ENCODE measurements at places on chromosomes 3 and 15.

- DNase-seq: no peak
These were observed 21.6 kb upstream of the MOBP start for GRCh38 chr3:39445927-39446326.

DNA sequence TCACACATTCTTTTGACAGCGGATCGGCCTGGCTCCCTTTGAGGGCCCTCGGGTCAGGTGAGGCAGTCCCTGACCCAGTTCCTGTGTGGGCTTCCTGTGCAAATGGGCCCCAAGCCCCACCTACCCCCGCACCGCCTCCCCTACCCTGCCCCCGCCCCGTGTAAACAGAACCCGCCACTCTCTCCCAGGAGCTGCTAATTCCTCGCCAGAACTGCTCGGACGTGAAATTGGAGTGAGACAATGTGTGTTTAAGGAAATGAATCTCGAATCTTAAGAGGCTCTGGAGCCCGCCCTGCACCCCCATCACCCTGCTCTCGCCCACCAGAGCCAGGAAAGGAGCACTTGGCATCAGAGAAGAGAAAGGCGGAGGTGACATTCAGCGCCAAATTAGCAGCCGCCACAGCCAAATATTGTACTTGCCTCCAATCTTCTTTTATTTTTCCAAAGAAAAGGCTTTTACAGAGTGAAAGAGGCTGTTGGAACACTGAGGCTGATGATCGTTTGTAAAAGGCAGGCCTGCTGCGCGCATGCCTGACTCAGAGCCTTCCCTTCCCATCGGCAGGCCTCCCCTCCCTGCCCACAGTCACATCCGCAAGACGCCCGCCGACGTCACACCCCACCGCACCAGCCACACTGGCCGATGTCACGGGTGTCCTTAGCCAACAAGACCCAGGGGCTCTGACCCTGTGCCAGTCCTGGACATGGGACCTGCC, 53.1 kb downstream of the CACNA2D2 start:
- no peak for DNase-seq

DNA sequence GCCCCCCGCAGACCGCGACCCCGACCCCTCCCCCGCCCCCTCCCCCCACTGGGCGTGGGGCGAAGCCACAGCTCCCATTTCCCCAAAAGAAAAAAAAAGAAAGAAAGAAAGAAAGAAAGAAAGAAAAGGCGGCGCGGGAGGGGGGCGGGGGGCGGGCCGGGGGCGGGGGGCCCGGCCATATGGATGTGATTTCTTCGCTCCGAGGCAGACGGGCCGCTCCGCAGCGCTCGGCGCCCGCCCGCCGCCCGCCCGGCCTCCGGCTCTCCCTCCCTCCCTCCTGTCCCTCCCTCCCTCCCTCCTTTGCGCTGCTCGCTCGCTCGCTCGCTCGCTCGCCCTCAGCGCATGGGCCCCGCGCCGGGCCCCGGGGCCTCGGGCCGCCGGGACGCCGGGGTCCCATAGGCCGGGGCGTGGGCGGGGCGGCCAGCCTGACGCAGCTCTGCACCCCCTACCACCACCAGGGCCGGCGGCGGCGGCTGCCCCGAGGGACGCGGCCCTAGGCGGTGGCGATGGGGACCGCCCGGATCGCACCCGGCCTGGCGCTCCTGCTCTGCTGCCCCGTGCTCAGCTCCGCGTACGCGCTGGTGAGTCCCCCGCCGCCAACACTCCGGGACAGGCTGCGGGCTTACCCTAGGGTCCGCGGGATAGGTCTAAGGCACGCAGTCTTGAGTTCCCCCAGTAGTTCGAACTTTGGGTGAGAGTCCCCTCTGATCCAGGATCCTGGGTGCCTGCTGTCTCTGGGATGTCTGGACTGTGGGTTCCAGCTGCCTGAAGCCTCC, 5.7 kb downstream of the PTH1R start:
- DNase-seq: peak; percentile 11

GRCh38 chr15:25106209-25106608, 151.4 kb downstream of the SNRPN start:
- DNase-seq: no peak

GRCh38 chr15:70127288-70127746, 29.6 kb upstream of the TLE3 start:
- DNase-seq: no peak

DNA sequence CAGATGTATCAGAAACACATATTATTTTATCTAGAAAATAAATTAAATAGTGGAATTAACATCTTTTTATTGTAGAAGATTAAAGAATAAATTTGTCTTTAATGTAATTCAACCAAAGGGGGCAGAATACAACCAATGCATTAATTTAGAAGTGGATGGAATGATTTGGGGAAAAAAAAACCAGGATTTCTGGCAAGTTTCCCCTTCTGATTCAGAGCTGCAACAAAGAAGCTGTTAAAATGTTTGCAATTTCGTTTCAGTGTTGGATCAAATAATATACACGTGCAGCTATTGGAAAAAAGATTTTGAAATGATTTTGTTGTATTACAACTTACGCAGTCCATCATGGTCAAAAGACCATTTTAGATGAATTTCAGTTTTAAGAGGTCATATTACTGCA, 71.6 kb upstream of the ZNF280D start:
- no peak for DNase-seq

- no peak for DNase-seq
These were observed 39.3 kb upstream of the PTPRG start for GRCh38 chr3:61522060-61522459.

GRCh38 chr3:126546013-126546412, 12.7 kb downstream of the C3orf22 start:
- no peak for DNase-seq

DNA sequence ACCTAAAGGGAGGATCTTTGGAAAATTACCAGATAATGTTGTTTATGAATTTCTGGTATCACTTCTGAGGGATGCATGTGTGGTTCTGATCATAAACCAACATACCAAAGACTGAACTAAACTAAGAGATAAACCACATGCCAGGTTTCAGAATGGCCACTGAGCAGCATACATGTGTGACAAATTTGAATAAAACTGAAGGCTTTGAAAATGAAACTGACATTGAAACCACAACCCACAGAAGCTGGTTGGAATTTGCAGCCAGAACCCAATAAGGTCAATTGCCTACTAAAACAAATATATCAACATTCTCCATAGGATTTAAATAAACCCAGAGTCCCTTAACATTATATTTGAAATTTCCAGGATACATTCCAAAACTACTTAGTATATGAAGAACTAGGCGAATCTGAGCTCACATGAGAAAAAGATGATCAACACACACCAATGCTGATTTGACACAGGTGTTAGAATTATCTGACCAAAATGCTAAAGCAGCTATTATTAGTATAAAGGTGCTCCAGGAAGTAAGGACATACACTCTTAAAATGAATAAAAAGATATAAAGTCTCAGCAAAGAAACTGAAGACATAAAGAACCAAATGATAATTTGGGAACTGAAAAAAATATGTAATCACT, 125.0 kb downstream of the ZNF280D start:
- peak; percentile 91 for DNase-seq

DNA sequence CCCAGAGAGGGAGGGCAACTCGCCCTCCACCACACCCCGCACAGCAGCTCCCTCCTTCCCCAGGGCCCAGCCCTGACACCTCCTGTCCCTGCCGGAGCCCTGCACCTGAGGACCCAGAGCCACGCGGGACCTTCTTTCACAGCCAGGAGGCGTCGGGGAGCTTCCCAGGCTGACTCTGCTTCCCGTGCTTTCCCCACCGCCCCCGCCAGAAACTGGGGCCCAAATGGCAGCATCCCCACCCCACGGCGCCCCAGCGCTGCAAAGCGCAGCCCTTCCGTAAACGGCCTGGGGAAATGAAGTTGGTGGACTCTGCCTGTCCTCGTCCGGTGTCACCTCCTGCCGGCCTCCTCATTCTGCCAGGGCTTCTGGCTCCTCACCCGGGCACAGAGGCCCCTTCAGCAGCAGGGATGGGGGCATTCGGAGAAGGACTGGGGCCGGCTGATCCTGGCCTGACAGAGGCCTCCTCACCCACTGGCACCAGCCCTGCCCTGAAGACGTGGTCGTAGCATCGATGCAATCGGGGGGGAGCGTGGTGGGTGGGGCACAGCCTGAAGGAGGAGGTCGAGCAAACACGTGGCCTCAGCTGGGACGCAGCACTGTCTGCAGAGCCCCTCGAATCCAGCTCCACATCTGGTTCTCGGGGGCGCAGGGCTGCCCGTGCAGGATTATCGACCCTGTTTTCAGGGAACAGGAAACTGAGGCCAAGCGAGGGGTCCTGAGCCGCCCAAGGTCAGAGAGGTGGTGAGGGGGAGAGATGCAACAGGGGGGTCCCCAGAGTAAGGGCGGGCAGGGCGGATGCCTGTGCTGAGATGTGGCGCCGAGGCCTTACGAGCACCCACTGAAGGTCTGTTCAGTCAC, 235.4 kb downstream of the XXYLT1 start:
- DNase-seq: no peak

Measured in MM.1S (cell line).